Cardiac septum (tissue), 1 donor: ENCODE measurements at places on chromosomes 16 and 17.

DNA sequence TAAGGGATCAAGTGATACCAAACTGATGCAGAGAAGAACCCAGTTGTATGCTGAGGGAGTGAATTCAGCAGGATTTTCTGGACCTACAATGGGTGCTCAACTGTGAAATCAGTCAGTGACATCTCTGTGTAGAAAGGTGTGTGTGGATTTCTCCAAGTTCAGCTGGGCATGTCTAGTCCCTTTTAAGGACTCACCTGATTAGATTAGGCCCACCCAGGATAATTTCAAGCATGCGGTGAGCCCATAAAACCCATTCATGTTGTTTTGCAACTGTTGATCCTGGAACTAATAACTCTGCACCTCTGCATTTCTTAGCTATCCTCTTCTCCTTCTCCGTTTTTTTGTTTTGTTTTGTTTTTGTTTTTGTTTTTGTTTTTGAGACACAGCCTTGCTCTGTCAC, 35.1 kb upstream of the DNAJA2 start:
- DNase-seq = no peak

DNA sequence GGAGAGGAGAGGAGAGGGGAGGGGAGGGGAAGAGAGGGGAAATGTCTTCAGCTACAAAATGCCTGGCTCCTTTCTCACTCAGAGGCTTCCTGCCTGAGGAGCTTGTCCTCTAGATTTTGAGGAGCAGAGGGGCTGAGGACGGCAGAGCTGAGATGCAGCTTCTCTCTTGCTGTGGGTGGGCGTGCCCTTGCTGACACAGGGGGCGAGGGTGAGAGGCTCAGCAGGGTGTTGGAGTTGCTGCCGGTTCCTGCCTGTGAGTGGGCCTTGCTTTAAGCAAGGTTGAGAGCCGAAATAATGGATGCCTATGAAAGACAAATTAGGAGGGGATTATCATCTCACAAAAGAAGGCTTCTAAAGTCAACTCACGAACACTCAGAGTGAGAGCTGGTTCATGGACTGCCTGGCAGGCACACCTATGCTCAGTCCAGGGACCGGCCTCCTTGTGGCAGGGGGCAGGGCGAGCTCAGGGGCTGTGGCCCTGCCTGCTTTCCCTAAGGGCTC, 215.6 kb downstream of the MSI2 start:
- DNase-seq = no peak

GRCh38 chr17:48515925-48516900, 14.6 kb downstream of the HOXB1 start:
- DNase-seq = no peak

- no peak for DNase-seq
Measured at GRCh38 chr17:57097832-57098421, 12.9 kb downstream of the AKAP1 start.

GRCh38 chr16:62035115-62036092, 834 bp downstream of the CDH8 start:
- DNase-seq = no peak

DNA sequence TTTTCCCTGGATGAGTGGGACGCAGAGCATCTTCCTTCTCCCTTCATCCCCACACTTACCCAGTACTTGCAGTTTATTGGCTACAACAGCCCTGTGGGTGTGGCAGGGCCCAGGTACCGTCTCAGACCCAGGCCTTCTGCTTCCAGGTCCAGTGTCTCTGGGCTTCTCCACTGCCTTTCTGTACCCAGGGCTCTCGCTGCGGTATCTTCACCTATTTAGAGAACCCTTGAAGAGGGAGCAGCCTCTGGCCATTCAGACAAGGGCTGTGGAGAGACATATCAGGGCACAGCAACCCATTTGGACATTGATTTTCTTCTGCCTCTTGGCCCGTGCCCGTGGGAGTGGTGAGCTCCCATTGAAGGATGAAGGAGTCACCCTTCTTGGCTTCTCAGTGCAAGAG, 17.3 kb downstream of the TBX4 start:
- no peak for DNase-seq

DNA sequence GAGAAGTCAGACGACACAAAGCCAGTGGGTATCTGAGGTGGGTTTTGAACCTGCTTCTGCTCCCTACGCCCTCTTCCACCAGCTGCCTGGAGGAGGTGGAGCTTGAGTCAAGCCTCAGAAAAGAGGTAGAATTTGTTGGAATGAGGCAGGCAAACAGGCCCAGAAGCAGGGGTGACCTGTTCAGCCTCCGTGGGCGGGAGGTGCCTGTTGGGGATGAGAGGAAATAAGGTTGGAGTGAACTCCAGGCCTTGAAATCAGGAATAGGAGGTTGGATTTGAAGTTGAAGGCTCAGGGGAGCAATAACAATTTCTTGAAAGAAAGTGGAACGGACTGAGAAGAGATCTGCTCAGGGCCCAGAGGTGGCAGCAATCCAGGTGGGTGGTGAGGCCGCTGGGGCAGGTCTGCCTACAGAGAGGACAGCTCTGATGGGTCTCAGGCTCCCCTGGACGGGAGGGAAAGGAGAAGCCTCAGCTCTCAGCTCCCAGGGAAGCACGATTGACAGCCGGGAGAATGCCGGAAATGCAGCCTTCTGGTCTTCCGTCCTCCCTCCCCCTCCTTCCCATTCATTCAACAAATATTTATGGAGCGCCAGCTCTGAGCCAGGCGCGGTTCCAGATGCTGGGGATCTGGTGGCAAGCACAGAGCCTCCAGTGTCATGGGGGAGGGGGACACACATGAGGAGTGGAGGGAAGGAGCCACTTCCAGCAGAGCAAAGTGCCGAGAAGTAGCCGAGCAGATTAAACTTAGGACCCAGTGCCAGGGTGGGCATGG, 61.9 kb upstream of the CIBAR2 start:
- no peak for DNase-seq

DNA sequence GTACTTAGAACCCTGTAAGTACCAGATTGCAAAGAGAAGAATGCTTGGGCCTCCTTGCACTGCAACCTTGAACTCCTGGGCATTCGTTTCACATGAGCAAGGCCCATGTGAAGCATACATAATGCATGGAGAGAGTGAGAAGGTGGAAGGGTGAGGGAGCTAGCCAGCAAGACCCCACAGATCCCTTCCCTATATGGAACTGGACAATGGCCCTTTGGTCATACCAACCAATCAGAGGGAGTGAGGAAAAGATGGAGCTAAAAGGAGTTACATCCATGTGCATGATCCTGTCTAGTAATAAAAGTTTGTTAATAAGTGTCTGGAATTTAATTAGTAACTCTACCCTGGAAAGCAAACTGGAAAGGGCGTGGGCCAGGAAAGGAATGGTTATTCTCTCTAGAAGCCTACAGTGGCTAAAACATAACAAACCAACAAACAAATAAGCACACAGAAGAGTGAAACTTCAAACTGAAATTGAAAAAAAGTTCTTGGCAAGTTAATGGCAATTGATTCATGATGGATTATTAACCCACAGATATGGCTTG, 29.6 kb downstream of the DNAH3 start:
- no peak for DNase-seq

DNA sequence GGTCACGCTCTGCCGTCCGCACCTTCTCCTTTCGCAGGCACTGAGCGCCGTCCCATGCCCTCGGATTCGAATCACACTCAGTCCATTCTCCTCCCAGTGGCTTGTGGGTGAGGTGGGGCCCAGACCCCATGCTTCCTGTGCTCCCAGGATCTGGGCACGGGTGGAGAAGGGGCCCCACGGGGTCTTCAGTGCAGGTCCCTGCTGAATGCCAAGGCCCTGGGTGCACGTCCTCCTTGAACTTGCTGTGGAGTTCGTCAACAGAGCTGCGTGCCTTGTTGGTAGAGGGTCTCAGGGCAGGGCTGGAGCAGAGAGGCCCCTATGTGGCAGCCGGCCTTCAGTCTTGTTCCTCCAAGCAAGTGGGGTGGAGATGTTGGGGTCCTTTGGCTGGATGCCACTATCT, 7.3 kb upstream of the MC1R start:
- no peak for DNase-seq

GRCh38 chr17:62949036-62949435, 17.0 kb upstream of the TANC2 start:
- no peak for DNase-seq

- DNase-seq = no peak
Measured at GRCh38 chr16:19678804-19679203, 39.2 kb downstream of the KNOP1 start.

DNA sequence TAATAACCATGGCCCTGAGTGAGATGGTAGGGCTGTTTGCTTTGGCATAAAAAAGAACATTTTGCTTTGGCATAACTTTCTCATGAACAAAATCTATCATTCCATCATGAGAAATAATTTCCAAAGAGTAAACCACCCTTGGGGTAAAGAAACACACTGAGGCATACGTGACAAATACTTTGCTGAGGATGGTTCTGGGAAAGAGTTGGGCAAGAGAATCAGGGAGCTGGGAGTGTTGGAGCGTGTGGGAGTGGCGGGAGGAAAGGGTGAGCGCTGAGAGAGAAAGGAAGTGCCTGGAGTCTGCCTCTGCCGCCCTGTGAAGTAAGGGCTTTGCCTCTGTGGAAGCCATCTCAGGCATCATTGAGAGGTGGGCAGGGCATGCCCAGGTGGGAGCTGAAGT, 60.2 kb upstream of the ARHGAP44 start:
- no peak for DNase-seq

DNA sequence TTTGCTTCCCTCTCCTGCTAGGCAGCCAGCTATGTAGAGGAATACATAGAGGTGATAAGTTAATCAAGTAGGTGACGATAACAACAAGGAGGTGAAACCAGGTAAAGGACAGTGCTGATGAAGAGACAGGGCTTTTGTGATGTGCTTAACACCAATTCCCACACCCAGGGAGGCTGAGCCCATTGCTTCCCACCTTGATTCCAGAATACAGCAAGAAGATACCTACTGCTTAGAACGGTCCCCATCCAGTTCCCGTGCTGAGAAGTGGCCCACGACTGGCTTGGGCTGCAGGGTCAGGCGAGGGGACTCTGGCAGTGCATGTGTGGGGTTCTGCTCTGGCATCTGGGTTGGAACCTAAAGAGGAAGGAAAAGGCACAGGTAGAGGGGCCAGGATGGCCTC, 16.1 kb upstream of the GFAP start:
- no peak for DNase-seq

DNA sequence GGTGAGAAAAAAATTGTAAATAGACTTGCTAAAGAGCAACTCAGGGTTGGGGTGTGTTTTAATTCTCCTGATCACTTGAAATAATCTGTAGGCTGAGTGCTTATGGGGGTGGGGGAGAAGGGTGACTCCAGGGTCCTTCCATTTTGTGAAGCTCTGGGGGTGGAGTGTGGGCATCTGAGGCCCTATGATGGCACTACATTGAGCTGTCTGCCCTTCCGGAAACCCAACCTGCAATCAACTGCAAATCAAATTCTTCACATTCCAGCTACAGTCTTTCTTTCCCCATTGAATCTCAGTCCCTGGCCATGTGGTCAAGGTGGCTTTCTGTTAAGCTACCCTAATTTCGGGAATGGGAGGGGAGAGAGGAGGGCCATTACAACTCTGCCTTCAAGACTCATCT, 6.0 kb upstream of the CDC6 start:
- DNase-seq = no peak

DNA sequence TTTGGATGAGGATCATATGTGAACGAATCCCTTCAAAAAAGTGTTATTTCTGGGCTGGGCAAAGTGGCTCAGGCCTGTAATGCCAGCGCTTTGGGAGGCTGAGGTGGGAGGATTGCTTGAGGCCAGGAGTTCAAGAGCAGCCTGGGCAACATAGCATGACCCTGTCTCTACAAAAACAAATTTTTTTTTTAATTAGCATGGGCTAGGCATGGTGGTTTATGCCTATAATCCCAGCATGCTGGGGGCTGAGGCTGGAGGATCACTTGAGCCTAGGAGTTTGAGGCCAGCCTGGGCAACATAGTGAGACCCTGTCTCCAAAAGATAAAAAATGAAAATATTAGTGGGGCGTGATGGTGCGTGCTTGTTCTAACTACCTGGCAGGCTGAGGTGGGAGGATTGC, 4.6 kb downstream of the TAOK1 start:
- DNase-seq = no peak

DNA sequence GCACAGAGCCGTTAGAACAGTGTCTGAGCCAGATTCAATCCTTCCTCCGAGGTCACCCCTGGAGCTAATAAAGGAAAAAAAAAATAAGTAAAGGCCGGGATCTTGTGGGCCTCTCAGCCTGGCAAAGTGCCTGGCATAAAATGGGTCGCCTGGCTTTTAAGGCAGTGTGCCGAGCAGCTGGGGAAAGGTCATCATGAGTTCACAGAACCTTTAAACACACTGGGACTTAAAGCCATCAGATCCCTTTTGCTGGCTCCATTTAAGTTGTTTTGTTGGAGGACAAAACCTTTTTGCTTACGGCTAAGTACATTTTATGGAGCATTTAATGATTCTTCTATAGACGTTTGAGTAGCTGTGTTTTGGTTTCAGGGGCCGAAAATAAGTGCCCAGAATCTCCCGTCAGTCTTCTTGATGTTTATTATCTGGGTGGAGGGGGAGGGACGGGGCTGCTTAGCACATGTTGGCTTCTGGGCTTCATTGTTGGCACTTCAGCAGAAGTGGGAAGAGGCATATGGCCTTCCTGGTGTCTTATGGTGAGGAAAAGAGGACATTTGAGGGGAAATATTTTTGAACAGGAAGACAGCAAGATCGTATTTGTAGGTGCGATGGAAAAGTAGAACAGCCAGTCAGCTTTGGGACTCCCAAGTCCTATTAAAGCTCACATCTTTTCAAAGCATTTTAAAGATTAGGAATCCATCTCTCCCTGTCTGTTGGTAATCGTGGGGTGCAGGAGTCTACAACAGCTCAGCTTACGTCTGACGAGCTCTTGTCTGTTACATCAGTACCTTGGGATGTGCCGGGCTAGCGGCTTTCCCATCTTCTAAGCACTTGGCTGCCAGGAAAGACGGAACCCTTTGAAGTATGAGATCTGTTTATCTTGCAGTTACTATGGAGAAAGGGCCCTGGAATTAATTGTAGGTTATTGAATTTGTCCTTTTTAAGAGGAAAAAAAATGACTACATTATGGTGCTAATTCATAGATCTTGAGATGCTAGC, 31.1 kb downstream of the RBFOX1 start:
- no peak for DNase-seq

DNA sequence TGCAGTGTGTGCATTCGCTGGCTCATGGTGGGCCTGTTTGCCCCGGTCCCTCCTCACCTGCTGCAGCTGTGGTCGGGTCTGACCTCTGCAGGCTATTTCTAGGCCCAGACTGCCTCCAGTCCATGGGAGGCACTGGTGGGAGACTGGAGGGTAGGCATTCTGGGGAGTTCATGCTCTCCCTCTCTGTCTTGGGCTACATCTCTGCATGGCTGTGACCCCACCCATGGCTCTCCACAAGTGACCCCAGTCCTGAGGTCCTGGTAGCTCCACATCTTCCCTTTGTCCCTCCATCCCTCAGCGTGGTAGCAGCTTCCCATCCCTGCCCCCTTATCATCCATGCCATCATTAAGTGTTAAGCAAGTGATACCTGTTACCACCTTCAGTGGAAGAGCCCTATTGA, 107.8 kb upstream of the SEC14L1 start:
- DNase-seq = no peak

DNA sequence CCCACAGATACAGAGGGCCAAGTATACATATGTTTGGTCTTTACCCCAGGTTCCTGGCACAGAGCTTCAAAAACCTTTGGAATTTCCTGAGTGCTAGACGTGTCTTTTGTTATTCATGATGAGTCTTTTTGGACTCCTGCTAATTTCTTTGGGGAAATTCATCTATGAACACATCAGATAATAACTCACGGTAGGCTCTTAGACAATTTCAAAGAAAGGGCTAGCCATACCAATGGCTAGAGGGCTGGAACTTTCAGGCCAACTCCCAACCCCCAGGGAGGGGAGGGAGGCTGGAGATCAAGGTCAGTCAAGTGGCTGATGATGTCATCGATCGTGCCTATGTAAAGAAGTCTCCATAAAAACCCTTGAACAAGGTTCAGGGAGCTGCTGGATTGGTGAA, 101.9 kb downstream of the STX8 start:
- no peak for DNase-seq
